ENCODE measurements at places on chromosomes 13 and 19.

DNA sequence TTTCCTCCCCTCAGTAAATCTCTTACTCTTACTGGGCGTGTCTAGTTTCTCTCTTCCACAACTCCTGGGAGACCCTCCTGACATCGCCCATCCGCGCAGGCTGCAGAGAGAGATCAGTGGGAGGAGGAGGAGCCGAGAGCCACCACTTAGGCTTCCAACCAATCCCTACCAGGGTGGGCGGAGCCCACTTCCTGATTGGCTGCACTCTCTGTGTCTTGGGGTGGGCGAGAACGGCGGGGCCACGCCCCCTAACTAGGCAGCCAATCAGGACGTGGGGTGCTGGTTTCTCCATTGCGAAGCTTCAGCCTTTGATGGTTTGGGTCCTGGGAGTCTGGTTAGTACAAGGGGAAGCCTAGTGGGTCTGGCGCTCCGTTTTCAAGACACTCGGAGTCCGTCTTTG is at the start of gene PMIS2:
PMIS2 (plus strand) TSS at position 326 of the 400 bp plus-strand sequence. CDS start 87 bp downstream, outside the sequence.
- peak; percentile 16 for DNase-seq

DNA sequence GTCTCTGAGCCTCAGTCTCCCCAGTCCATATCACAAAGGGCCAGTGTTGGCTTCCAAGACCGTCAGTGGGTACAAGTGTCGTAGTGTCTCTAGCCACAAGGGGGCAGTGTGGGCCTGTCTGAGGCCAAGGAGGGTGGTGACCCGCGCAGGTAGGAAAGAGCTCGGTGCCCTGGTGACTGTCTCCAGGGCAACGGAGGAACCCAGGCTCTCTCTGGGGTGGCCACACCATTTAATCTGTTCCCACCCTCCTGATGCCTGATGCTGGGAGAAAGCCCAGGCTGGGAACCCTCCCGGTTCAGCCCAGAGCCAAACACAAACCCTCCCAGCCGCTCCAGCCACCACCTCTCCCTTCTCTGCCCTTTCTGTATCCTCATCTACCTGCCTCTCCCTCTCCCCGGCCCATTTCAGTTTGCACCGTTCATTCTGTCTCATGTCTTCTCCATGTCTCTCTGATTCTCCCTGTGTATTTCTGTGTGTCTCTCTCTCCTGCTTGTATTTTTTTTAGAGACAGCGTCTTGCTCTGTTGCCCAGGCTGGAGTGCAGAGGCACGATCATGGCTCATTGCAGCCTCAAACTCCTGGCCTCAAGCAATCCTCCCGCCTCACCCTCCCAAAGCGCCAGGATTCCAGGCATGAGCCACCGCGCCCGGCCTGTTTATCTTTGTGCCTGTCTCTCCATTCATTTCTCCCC is 17.5 kb upstream of the MEIS3 start:
- DNase-seq = peak; percentile 81

- DNase-seq = no peak
These were observed 677 bp upstream of the LRCH1 start for GRCh38 chr13:46552303-46552682.

DNA sequence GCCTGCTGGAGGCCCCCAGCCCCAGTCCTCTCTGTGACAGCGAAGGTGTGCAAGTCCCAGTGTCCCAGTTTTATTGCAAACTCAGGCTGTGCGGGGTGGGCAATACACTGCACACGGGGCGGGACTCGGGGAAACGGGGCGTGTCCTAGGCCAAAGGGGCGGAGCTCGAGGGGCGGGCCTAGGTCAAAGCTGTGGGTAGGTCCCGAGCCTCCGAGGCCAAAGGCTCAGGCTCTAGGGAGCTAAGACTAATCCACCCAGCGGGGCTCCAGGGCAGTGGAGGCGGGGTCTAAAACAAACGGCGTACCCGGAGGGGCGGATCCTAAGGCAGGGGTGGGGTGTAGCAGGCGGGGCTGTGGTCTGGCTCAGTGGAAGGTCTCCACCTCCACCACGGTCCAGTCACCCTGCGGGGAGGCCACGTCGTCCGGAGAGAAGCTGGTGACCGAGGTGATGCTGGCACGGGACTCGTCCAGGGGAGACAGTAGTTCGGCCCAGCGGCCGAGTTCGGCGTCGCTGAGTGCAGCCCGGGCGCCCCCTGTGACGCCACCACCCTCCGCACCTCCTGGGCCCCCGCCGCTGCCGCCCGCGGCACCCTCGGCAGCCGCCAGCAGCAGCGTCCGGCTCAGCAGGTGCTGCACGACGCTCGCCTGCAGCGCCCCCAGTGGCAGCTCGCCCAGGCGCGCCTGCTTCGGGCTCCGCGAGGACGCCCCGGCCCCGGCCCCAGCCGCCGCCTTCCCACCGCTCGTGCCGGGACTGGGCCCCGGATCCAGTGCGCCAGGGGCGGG is 5.3 kb downstream of the PRR36 start:
- DNase-seq = peak; percentile 47

- no peak for DNase-seq
These were observed 36.8 kb downstream of the SERP2 start for GRCh38 chr13:44410328-44410859.

GRCh38 chr13:92716749-92717148 is 509.9 kb upstream of the GPC6 start:
- no peak for DNase-seq

DNA sequence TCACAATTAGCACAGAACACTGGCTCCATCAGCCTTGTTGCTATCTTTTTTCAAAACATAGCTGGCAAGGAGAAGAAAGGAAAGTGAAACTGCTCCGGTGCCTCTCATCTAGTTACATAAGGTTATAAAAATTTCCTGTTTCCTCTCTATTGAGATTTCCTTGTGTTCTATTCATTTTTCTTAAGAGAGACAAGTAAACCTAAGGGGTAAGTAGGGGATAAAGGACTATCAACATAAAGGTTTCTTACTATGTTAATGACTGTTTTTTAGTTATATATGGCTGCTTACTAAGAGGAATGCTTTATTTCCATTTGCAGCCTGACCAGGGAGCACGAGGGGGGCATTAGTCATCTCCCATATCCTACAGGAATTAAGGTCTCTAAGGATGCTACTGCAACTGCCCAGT is 73.2 kb upstream of the MLNR start:
- no peak for DNase-seq

GRCh38 chr19:48170817-48171347 is 402 bp downstream of the ZSWIM9 start:
- no peak for DNase-seq

GRCh38 chr13:110010404-110011138 is 224.2 kb upstream of the IRS2 start:
- no peak for DNase-seq

DNA sequence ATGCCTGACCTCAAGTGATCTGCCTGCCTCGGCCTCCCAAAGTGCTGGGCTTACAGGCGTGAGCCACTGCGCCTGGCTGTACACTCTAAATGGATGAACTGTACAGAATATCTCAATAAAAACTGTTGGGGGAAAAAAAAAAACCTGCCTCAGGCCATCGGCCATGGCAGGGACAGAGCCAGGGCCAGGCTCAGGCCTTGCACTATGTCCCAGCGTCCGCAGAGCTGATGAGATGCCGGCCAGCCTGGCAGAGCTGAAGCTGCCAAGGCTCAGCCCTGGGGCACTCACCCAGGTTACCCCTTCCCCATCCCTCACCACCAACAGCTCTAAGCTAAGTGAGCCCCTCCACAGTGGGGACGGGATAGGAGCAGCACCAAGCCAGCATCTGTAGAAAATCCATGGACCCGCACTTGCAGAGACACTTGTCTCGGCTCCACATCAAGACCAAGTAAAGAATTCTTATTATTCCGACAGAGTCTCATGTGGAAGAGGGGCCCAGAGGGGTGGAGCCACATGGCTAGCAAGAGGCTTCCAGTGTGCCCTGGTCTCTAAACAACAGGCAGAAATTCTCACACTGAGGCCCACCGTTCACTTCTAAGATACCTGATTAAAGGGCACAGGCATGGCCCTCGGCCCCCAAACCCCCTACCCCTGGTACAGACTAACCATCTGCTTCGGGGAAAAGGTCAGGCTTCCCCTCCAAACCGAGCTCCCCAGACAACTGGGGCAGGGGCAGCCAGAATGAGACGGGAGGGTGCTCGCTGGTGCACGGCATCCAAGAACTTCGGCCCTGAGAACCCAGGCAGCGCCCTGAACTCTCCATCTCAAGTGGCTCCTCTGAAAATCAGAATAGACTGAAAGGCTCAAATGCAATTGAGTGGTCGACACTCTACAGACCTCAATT is 5.8 kb downstream of the PPP6R1 start:
- DNase-seq = no peak

GRCh38 chr19:7897292-7897691 is 6.4 kb upstream of the MAP2K7 start:
- no peak for DNase-seq

DNA sequence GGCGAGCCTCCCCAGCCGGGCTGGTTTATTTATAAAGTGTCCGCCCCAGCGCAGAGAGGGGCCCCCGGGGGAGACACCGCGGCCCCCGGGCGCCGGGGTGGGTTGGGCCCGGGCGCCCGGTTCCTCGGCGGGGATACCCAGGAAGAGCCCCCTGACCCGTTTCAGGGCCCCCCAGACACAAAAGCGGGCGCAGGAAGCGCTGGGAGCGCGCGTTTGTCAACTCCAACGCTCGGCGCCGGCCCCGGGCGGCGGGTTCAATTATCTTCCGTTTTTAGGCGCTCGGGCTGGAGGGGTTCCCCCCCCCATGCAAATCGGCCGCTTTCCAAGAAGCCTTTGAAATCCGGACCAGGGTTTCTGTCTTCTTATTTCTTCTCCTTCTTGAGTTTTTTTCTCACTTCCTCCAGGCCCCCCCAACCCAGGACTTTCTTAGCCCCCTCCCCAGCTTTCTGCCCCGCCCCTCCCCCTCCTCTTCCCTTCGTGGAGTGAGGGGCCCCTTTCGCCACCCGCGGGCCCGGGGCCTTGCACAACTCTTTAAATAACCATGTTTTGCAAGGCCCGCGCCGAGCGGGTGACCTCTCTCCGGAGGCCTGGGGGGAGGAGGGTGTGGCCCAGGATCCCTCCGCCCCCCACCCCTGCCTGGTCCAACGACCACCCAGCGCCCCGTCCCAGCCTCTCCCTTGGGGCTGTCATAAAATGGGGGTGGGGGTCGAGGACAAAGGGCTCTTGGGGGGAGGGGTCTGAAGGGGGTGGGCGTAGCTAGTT is 935 bp downstream of the ARID3A start:
- no peak for DNase-seq

- no peak for DNase-seq
These were observed 2.3 kb downstream of the PLK5 start for GRCh38 chr19:1526066-1526778.

DNA sequence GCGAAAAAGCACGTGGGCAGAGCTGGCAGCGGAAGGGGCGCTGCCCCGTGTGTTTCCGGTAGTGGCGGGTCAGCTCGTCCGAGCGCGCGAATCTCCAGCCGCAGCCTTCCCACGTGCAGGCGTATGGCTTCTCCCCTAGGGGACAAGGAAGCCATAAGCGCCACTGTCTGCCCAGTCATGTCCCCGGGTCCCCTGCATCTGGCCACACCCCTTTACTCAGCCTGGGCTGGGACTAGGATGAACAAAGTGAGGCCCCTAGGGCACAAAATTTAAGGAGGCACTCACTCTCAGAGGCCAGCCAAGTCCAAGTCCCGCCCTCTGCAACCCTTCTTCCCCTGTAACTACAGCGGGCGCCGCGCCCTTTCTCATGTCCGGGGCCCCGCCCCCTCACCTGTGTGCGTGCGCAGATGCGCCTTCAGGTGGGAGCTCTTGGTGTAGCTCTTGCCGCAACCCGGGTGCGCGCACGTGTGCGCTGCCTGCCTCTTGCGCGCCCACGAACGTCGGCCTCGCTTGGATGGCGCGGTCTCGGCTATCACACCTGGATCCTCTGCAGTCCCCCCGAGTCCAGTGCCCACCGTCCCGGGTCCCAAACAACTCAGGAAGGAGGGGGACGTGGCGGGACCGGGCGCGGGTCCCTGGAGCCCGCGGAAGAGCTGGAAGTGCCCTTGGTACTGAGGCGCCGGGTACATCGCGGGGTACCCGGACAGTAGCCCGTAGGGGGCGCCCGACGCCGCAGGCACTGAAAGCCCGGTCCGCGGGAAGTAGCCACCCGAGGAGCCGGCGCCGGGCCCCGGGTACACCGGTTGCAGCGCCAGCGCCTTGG is 1.9 kb downstream of the KLF1 start:
- DNase-seq = peak; percentile 94

GRCh38 chr13:37914781-37915391 is 45.3 kb upstream of the TRPC4 start:
- no peak for DNase-seq

DNA sequence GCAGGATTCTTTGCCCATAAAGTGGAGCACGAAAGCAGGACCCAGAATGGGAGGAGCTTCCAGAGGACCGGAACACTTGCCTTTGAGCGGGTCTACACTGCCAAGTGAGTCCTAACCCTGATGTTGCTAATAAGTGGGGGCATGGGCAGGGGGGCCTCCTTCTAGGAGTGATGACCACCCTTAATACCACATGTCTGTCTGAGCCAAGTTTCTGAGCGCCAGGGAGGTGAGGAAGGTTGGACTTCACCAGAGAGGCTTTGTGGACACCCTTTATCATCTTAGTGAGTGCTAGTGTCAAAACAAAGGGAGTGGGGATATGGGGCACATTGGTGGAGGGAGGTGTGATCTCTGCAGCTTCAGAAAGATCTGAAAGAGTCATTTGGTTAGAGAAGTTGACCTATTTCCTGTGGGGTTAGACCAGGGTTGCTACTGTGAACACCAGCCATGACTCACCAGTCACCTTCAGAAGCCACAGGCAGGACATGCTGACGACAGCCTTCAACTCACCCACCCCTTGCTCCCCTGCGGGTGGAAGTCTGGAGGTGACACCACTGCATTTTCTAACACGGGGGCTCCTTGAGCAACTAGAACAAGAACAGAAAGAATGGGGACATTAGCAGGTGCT is 8.8 kb downstream of the ALOX5AP start:
- DNase-seq = peak; percentile 81

- DNase-seq = no peak
These were observed 472.8 kb downstream of the LIG4 start for GRCh38 chr13:107742544-107742943.

- DNase-seq = no peak
These were observed 20.9 kb downstream of the POU2F2 start for GRCh38 chr19:42111384-42111783.

GRCh38 chr19:13844130-13844631 is 32.8 kb upstream of the NANOS3 start:
- DNase-seq = no peak

GRCh38 chr13:49550942-49551644 is 34.3 kb downstream of the RCBTB1 start:
- DNase-seq = no peak

- DNase-seq = no peak
These were observed 1.5 kb downstream of the WASF3 start for GRCh38 chr13:26558987-26559386.

GRCh38 chr19:29928831-29929230 is 13.2 kb upstream of the URI1 start:
- DNase-seq = no peak

GRCh38 chr13:21015284-21015683 is 46.1 kb downstream of the LATS2 start:
- DNase-seq = no peak
